D721Med (cell line): ENCODE measurements at places on chromosomes 16 and 17.

DNA sequence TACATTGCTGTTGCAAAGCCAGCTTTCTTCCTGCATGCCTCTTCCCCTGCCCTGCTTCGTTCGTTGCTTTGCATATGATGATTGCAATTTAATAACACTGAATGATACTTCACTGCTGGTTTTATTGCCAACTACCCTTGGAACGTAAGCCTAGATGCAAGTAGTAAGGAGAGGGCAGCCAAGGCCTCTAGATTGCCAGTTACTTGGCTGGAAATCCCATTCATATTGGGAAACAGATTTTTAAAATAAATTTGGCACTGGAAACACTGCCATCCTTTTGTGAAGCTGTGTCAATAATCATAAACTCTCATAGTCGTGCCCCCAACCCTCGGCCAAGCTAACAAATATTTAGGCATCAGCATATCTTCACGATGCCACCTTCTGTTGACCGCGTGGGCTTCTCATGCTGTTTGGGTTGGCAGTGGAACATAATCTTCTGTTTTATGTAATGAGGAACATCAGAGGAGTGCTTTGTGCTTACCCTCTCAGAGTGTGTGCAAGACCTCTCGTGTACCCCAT lies 86.5 kb downstream of the MAP2K6 start:
- no peak for DNase-seq

GRCh38 chr16:84348386-84348888 lies 19.9 kb upstream of the ATP2C2 start:
- no peak for DNase-seq

DNA sequence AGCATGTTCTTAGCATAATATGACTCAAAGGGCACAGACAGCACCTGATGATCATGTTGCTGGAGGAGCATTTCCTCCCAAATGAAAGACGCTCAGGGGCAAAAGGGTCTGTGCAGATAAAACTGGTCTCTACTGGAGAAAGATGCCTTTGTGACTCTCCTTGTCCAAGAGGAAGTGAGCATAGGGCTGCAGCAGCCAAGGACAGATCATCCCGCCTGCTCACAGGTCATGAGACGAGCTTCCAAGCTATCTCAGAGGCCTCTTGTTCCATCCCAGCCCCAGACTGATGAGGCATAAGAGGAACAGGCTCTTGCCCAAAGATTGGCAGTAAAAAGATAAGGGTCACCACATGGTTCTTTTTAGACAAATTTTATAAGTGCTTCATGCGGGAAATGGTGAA lies 141.8 kb downstream of the KATNIP start:
- DNase-seq = no peak

- DNase-seq = no peak
Measured at GRCh38 chr16:49524947-49525315, 151.3 kb downstream of the C16orf78 start.

DNA sequence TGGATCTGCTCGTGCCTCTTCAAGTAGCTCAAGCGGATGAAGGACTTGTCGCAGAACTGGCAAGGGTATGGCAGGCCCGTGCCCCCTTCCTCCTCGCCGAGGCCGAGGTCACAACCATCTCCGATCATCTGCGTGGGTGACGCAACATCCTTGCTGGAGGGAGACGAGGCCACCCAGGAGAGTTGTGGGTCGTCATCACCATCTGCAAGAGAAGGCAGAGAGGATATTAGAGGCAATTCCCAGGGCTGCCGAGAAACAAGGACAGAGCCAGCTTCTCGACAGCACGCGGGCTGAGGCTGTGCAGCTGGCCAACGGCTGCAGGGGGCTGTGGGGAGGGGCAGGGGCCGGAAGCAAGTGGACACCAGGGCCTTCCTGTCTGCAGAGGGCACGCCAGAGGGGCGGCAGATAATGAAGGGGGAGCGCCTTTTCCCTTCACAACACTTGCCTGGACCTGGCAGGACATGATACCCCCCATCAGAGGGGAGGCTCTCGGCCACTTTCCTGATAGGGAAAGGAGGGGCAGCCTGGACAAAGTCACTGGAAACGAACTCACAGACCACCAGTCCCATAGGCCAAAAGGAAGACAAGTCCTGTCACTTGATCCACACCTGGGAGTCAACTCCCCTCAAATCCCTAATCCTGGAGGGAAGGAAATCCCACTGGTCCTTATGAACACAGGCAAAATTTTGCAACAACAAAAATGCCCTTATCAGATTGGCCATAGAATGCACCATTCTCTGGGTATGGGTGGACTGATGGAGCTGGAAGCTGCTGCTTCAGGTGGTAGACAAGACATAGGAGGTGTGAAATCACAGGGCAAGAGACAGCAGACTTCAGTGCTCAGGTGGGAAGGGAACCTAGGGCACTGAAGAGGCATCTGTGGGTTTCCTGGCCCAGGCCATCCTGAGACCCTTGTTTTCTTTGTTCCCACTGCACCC lies 217.0 kb downstream of the ZNF423 start:
- DNase-seq = no peak

DNA sequence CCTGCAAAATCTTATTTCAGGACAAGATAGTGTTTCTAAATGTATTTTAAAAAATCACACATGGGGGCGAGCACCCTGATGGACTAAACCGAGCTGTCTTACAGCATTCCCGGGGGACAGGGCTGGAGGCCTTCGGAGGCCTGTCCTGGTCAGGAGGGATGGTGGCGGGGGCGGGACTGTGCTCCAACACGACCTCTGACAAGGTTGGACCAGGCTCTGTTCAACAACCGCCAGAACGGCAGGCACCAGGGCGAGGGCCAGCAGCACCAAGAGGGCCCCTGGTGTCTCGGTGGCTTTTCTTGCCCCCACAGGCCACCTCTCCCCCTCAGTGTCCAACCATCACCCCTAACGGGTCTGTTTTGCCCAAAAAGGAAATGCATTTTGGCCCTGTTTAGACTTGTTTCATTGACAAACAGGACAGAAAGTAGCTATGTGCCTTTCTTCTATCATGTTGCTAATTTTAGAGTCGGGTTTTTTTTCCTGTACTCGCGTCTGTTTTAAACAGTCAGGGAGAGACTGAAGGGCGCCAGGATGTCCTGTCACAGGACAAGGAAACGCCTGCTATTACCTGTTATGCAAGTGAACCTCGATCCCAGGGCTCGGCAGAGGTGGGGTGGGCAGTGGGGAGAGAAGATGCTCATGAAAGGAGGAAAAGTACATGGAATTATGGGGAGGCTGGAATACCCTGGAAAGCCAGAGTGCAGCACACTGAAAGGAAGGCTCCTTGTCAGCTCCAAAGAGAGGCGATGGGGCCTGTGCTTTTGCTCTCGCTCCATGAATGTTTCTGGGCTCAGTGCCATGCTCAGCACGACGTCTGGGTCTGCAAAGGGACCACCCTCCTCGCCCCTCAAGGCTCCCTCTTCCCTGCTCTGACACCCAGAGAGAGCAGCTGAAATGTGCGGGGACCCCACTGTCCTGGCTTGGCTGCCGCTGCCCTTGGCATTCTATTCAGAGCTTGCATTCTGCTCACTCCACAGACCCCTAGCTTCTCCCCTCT lies 11.9 kb downstream of the TMEM204 start:
- no peak for DNase-seq
